ENCODE measurements at places on chromosomes 4 and X.

DNA sequence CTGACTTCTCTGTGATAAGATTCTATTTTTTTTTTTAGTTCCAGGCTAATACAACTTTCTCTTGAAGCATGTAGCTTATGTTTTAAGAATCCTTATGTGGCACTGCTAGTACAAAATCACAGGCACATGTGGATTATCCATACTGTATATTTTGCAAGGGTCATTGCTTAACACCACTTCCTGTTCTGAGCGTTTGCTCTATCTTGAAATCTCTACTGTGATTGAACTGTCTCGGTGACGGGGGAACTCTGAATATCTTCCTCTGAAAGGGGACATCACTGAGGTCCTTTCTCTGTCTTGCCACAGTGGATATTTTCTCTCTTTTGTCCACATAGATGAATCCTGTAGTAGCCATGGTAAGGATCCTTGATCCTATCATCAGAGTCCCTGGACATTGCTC lies 2.1 kb upstream of the WFS1 start:
- no peak for DNase-seq

DNA sequence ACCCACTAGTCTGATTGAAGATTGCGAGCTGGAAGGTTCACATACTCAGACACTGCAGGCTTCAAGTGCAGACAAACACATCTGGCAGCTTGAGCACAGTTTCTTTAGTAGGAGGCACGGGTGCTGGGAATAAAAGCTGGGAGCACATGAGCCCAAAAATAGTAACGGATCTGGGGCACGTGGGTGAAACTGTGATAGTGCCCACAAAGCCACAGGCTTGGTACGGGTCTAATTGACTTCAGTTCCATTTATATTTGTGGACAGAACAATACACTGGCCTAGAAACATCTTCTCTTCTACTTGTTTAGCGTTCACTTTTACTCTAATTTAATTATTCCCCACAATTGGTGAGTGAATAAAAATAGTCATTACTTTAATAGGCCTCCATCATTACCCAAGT lies 2370.7 kb downstream of the PCDH7 start:
- DNase-seq, result no peak

GRCh38 chrX:26925088-26925487 lies 538.1 kb downstream of the PPP4R3C start:
- no peak for DNase-seq

GRCh38 chrX:51837921-51838320 lies 55.5 kb upstream of the MAGED1 start:
- DNase-seq, result no peak

- DNase-seq, result no peak
Measured at GRCh38 chr4:48863728-48864127, 32.8 kb downstream of the OCIAD1 start.

- peak; percentile 38 for DNase-seq
Measured at GRCh38 chr4:11471618-11472017, 42.9 kb upstream of the HS3ST1 start.

DNA sequence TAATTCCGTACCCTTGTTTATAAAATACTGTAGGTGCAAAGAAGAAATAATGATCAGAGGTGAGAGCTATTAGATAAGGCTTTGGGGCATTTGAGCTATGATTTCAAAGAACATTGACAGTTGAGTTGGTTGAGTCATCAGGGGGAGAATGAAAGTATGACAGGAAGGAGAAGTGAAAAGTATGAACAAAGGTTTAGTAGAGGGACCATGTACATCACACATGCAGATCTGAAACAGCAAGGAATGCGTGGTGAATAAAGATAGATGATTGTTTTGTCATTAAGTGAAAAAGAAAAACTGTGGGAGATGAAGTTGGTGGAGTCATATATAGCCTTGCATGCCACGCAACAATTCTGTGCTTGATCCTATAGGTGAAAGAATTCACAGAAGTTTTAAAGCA lies 163.1 kb downstream of the ARAP2 start:
- DNase-seq, result no peak

DNA sequence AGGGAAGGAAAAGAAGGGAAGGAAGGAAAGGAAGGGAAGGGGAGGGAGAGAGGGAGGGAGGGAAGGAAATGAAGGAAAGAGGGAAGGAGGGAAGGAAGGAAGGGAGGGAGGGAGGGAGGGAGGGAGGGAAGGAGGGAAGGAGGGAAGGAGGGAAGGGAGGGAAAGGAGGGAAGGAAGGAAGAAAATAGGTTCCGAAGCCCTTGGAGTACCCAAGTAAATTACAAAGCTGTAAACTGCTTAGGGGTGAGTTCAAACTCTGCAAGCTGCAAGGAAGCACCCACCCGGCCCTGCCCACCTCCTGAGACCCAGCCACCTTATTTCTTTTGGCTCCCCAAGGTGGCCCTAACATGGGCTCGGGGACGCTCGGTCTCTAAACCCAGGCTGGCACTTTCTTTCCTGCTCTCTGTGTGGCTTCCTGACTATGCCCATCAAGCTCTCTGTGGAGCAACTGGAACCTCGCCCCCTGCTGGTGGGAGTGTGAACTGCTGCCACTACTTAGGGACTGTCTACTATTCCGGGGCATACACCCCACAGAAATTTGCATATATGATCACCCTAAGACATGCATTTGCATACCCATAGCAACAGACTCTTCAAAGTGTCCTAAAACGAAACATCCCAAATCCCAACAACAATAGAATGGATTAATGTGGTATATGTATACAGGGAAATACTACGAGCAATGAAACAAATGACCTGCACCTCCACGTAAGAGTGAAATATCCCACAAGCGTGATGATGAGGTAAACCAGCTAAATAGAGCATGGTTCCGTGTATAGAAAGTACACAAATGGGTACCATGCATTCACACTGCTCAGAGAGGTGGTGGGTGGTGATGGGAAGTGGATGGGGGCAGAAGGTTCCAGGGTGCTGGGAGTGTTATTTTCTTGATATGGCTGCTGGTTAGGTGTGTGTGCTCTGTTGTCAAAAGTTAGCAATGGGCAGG lies 151.7 kb upstream of the TBL1X start:
- peak; percentile 71 for DNase-seq

GRCh38 chrX:1422135-1422465 lies 30.2 kb upstream of the SLC25A6 start:
- no peak for DNase-seq

GRCh38 chrX:136850441-136851175 lies 29.9 kb downstream of the RBMX start:
- no peak for DNase-seq

DNA sequence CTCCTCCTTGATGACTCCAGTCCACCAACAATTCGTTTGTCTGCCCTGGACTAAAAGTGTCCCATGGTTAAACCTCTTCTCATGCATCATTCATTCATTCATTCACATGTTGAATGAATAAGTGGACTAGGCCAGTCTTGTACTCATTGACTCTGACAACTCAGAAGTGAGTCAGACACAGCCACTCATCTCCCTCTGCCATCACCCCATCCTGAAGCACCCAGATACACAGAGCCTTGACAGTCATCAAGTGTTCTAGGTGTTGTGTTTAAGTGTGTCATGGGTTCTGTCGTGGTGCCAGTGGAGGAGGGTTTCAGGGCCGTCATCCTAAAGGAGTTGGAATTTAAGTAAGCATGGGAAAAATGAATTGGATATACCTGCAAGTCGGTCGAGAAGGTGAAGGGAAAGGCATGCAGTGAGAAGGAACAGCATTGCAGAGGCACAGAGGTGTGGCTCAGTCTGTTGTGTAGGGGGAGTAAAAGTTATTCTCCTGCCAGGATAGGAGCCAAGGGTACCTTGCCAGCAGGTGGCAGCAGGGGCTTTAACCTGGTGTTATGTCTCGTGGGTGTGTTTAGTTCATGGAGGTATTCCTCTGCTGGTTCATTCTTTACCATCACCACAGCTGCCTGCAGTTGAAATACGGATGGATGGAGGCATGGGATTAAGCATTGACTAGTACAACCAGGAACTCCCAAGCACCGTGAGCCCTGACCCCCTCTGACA lies 18.3 kb downstream of the MAGED2 start:
- DNase-seq, result no peak

- DNase-seq, result no peak
Measured at GRCh38 chrX:153504445-153505016, 9.8 kb downstream of the BGN start.

DNA sequence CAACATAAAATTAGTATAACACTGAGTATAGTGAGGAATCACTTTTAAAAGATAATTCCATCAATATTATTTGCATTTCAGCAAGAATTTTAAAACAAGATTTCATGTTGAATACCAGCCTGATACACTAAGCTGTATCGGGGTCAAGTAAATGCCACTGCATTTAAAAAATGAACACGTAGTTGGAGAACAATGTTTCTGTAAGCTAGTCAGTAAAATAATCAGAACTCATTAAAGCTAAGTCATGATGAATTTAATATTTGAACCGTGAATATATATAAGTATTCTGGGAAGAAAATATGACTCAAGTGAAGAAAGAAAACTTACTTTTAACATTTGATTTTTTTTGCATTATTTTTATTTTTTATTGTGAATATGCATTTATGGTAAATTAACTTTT lies 611.0 kb upstream of the PABPC4L start:
- DNase-seq, result no peak
